Myocyte (in vitro differentiated cells): ENCODE measurements at places on chromosomes 2 and 18.

DNA sequence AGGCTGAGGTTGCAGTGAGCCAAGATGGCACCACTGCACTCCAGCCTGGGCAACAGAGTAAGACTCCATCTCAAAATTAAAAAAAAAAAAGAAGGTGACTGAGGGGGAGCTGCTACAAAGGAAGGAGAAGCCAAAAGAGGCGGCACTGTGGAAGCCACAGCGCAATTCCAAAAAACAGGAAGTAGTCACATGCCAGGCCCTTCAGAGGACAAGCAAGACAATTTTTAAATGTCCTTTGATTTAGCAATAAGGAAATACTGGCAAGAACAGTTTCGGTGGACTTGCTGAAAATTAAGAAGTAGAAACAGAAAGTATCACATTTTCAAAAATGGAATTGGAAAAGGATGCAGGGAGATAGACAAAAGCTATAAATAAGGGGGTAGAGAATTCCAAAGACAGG lies 122.8 kb downstream of the OSBPL1A start:
- DNase-seq = no peak

GRCh38 chr18:70190529-70190928 lies 15.0 kb downstream of the RTTN start:
- DNase-seq = no peak

DNA sequence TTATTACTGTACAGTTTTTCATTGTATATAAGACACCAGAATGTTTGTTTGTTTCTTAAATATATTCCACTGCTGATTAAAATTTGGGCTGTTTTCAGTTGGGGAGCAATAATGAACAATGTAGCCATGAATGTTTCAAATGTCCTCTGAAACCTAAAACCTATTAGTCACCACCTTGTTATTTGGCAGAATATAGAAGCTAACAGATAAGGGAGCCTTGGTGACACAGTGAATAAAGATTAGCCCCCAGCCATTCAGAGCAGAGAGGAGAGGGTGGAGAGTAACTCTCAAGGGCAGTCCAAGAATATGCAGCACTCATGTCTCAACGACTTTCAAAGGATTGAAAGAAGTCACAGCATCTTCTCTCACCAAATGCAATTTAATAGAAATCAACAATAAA lies 43.1 kb upstream of the ATP8B1 start:
- DNase-seq = peak; percentile 47

GRCh38 chr2:195419033-195419432 lies 238.0 kb upstream of the SLC39A10 start:
- DNase-seq = no peak

- DNase-seq = no peak
Measured at GRCh38 chr2:234679301-234679740, 182.4 kb upstream of the ARL4C start.

- no peak for DNase-seq
Measured at GRCh38 chr18:72225958-72226357, 318.2 kb downstream of the CBLN2 start.

- DNase-seq = no peak
Measured at GRCh38 chr2:178473373-178473772, 5.0 kb downstream of the FKBP7 start.

DNA sequence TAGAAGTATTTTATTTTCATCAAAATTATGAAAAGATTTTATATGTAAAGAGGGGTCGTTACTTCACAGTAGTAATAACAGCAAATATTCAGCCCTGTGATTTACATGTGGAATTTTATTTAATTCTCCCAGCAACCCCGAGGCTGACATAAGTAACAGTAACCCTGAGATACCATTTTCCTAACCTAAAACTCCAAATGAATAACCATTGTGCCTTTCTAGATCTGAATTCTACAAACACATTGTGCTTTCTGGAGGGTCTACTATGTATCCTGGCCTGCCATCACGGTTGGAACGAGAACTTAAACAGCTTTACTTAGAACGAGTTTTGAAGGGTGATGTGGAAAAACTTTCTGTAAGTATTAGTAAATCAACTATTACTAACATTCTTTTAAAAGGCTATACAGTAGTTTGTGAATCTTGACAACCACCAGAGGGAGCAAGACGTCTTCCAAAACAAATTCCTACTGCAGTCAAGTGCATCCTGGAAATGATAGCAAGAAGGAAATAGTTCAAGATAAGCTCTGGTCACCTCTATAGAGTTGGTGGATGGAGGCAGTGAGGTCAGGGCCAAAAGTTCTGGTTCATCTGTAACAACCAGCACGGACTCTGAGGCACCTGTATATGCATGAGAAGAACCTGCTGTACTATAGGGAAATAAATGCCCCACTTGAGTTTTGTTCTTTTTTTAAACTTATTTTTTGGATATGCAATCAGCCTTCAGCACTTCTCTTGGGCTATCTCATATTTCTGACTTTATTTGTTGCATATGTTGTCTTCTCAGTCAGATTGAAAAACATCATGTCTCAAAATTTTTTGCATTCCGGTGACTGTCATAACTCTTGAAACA lies 37.4 kb downstream of the ACTR2 start:
- DNase-seq = peak; percentile 82

- peak; percentile 66 for DNase-seq
Measured at GRCh38 chr2:27509326-27509725, 12.7 kb downstream of the GCKR start.
